KG1 (cell line): ENCODE measurements at places on chromosomes 16 and 17.
A peak's percentile ranks its signal among the peaks of the same experiment; 100 is the strongest.

GRCh38 chr16:49593424-49594040 lies 219.9 kb downstream of the C16orf78 start:
- no peak for DNase-seq

GRCh38 chr17:41705271-41705991 lies 6.7 kb upstream of the GAST start:
- no peak for DNase-seq

- DNase-seq: no peak
Measured at GRCh38 chr17:48153691-48154358, 46.3 kb downstream of the SNX11 start.

DNA sequence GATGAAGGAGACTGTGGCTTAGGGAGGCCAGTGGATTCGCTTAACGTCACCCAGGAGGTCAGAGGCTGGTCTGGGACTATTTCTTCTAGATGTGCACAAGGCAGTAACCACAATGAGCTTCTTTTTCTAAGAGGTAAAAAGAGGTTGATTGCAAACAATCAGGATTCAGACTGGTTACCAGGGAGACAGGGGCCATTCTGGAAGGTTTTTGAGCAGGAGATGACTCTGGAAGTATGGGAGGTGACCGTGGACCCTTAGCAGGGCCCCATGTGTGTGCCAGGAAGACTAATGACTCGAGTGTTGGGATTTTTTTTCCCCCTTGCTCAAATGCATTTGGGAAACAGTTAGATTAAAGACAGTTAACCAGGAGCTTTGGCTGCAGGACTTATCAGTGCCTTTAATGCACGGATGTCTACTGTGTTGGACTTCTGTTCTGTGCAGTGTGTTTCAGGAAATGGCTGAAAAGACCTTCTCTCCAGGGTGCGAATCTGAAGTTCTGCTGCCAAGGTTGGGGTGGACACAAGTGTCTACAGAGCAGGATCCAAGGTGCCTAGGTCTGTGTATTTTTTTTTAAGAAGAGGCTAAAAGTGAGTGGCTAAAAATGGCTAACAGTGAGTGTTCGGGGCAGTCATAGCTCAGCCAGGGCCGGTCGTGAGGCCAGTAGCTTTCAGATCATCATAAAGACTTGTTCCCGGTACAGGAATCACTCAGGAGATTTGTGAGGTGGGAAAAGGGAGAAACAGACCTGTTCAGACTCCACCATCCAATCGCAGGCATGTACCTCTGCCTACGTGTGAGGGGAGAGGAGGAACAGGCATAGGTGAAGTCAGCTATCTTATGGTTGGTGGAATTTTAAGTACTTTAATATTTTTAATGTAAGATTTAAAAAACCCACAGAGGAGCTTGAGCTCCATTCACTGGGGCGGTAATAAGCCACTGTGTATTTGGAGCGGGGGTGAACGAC lies 82.3 kb upstream of the CIBAR2 start:
- DNase-seq: no peak

DNA sequence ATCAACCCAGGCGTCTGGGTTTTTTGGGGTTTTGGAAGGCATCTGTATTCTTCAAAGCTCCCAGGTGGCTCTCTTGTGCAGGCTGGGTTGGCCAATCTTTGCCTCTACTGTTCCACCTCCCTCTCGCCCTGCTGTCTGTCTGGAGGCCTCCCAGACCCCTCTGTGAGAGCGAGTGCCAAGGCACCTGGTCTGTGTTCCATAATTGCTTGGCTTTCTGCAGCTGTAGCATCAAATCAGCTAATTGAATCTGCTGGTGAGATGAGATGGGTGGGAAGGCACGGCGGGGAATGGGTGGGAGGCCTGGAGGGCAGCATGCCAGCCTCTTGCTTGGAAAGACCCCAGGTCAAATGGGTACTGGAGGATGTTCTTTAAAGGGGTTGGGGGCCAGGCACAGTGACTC lies 52.5 kb upstream of the CLEC19A start:
- no peak for DNase-seq

DNA sequence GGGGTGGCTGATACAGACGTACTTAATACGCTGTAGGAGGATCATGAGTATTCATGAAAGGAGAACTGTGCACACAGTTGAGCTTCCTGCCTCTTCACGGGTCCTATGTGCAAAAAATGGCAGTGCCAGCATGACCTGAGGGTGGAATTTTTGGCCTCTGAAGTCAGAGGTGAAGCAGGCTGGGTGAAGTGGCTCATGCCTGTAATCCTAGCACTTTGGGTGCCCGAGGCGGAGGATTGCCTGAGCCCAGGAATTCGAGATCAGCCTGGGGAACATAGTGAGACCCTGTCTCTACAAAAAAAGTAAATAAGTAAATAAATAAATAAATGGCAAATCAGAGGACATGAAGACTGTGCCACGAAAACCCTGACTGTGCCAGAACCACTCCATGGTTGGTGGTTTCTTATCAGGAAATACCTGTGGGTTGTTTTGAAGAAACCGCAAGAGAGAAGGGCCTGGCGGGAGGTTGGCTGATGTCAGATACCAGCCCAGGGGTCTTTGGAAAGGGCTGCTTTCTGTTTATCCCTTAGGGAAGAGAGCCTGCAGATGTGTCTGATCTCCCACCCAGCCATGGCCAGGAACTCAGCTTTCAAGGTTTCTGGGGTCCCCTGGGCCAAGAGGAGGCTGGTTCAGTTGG lies 3.4 kb downstream of the ASPSCR1 start:
- no peak for DNase-seq

DNA sequence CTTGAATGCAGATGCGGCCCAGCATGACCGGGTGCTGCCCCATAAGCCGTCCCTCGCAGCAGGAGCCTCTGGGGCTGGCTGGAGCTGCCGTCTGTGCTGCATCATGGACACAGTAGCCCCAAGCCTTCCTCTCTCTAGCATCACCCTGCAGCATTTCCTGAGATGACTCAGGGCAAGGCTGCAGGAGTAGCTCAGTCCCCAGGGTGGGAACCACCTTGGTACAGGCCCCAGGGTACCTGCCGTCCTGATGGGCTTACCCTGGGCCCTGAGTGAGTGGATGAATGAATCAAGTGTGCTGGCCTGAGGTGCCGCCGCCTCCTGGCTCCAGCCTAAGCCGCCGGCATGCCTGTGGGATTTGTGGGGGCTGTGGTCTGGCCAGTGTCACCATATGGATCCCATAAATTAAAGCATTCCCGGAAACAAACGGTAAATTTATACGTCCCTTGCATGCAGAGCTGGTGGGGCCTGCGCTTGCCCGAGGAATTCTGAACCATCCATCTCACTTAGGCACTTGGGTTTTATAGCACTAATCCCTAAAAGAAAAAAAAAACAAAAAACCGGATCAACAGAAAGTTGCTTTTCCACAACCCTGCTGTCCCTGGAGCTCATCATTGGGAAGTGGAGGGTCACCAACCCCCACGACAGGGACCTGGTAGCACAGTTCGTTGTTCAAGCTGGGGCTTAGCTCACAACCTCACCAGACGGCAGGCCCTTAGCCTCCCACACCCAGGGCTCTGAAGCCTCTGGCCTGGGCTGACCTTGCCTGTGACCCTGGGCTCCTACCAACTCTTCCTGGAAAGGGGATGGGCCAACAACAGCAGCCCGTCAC lies 242.6 kb upstream of the CIBAR2 start:
- no peak for DNase-seq

- DNase-seq: no peak
Measured at GRCh38 chr16:88505405-88506082, 52.5 kb downstream of the ZFPM1 start.

DNA sequence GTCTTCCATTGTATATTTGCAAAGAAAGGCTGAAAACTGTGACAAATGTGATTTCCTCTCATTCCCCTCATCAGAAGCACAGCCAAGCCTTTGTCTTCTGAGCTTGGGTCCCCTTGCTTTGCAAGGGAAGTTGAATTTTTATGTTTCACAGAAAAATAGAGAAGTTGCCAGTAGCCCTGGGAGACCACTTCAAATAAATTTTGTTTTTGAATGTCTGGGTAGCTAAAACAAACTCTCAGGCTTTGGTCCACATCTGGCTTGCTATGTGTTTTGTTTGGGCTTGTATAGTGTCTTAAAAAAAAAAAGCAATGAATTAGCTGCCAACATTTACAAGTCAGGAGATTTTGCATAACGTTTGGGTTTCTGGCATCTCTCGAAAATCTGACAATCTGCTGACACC lies 24.1 kb downstream of the PIK3R6 start:
- peak; percentile 3 for DNase-seq

DNA sequence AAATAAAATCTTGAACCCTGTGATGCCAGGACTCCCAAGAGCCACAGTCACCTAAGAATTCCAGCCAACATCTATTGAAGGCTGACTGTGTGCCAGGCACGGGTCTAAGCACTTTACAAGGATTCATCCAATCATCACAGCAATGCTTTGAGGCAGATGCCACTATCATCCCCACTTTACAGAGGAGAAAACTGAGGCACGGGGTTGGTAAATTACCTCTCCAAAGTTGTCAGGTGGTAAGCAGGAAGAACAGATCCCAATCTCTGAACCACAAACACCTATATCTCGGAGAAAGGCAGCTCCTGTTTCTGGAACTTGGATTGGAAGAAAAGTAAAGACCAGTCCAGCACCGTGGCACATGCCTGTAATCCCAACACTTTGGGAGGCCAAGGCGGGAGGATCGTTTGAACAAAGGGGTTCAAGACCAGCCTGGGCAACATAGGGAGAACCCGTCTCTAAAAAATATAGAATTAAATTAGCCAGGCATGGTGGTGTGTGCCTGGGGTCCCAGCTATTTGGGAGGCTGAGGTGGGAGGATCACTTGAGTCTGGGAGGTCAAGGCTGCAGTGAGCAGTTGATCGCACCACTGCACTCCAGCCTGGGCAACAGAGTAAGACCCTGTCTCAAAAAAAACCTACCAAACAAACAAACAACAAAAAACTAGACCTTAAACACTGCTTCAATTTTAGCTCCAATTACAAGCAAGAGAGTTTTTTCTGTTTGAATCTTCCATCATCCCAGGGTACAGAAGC lies 60.7 kb upstream of the SIAH1 start:
- DNase-seq: no peak

- DNase-seq: no peak
Measured at GRCh38 chr17:65759532-65759931, 198.1 kb upstream of the AXIN2 start.

GRCh38 chr17:30422171-30422570 lies 43.4 kb downstream of the CPD start:
- DNase-seq: no peak

DNA sequence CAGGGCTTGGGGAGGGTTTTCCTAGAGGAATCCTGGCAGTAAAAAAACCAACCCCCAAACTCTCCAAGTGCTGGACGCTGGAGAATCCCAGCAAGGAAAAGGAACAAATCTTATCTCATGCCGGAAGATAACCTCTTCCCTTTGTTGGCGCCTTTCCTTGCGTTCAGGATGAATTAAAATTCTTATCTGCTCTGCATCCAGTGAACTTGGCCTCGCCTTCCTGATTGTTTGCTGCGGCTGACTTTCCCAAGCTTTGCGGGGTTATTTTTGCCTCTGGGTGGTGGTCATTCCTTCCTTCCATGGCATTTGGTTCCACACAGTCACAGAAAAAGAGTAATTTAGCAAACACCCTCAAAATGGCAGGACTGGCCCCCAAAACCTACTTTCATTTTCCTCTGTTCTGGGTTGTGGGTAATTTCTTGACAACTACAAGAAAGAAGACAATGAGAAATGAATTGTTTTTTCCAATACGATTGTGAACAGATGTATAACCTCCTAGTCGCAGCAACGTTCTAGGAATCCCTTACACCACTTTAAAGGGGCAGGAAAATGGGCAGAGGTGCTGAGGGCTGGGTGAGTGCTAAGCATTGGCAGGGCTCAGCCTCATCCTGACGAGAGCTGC lies 77.8 kb downstream of the MRC2 start:
- no peak for DNase-seq

- no peak for DNase-seq
Measured at GRCh38 chr17:42459801-42460281, 1.2 kb downstream of the ATP6V0A1 start.

GRCh38 chr17:27415120-27415795 lies 41.0 kb upstream of the KSR1 start:
- no peak for DNase-seq

DNA sequence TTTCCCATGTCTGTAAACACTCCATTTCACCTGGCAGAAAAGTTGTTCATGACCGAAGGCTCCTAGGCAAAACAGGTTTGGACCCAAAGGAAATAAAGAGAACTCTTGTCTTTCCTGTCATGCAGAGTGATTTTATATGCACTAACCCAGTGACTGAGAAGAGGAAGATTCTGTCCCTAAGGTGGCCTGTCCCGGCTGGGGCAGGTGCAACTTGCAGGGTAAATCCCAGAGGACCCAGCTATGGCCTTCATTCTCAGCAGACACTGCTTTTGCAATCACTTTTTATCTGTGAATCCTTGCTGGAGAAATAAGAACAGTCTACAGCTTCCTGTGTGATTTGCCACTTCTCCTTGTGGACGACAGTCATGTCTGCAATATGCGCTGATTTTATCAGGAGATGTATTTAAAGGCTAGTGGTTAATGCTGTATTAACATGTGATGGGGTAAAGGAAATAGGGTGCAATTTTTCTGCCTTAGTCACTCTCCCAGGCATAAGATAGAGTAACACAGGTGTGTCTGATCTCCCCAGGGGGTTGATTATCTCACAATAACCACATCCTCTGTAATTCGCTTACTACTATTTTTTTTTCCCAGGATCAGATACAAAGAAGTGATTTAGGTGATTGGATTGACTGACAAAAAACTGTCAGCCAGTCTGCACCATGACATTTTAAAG lies 696.8 kb upstream of the SOX9 start:
- no peak for DNase-seq

DNA sequence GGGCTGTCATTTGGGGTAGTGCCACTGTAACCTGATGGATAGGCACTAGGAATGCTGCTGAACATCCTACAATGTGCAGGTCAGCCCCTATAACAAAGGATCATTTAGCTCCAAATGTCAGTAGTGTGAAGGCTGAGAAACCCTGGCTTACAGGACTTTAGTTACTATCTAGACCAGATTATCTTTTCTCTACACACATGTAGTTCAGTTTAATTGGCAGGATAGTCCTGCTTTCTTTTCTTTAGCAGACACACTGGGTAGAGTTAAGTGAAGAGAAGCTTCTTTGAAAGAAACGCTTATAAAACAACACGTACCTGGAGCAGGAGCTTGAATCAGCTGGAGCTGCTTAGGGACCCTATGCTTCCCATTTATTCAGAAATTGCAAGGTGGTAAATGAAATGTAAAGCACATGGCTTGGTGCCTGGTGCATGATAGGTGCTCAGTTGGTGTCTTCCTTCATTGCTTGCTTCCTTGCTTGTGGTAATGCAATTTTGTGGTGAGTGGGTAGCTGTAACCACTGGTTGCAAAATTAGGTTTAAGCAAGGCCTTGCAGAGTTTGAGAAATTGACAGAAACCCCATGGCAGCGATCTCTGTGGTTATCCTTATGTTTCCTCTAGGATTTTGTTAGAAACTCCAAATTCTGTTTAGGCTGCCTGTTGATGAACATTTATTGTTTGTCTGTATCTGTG lies 9.4 kb downstream of the METTL9 start:
- peak; percentile 49 for DNase-seq

GRCh38 chr16:29995911-29996765 lies at the start of gene INO80E:
Gene INO80E, plus strand, starts transcription at chr16:29996241. Its CDS starts 70 bp downstream, at chr16:29996311.
- peak; percentile 98 for DNase-seq

DNA sequence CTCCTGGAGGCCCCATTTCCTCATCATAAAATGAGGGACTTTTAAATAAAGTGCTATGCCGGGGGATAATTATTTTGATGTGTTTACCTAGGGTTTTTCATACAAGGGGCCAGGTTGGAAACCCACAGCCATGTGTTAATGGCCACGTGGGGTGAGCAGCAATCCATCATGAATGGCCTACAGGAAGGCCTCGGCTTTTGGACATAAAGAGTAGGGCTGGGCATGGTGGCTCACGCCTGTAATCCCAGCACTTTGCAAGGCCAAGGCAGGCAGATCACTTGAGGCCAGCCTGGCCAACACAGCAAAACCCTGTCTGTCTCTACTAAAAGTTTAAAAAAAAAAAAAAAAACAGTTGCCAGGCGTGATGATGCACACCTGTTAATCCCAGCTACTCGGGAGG lies 40.3 kb downstream of the MEAK7 start:
- DNase-seq: no peak
